Activated naive CD8-positive, alpha-beta T cell treated with anti-CD3 and anti-CD28 coated beads for 36 hours (primary cell): ENCODE measurements at places on chromosomes 1 and 21.
A peak's percentile ranks its signal among the peaks of the same experiment; 100 is the strongest.

DNA sequence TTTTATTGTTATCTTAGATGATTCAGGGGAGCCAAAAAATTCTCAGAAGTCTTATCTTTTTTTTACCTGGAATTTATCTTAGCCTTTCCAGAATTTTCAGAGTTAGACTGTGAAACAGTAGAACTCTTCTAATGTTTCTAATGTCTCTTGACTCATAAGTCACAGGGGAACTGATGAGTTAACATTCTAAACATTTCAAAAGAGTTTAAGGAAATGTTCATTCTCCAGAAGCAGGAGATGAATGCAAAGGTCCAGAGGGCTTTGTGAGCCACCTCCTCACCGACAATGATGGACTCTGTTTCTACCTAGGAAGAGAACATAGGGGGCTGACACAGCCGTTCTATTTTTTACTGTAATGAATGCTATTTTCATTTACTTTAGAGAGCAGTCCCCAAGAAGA, 157.5 kb downstream of the BRINP2 start:
- no peak for DNase-seq

GRCh38 chr1:172605641-172606040, 53.3 kb upstream of the FASLG start:
- no peak for DNase-seq

- no peak for DNase-seq
Observed at GRCh38 chr1:68339505-68339904, 107.2 kb upstream of the WLS start.

DNA sequence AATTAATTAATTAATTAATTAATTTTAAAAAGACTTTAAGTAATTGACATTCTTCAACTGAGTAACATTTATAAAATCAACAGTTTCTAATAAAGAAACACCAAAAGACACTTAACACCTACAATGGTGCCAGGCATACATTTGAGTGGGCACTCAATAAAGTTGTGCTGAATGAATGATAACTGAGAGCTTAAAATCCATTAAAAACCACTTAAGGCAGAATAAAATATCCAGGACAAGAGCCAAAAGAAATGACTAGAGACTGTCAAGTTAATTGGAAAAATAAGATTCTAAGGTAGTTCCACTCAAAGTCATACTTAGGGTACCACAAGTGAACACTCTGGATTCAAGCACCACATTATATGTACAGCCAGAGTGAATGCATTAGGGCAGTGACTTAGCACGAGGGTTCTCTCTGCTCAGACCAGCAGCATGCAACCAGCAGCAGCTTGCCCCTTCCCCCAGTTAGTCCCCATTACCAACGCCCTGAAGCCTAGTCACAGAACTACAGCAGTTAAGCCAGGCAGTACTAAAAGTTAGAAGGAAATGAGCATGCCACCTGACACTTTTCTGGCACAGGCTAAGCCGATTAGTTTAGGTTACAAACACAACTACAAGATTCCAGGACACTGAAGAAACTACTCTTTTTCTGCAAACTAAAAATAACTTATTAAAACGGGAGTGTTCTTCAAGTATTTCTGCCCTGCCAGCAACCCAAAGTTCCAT, 46.5 kb downstream of the LUZP1 start:
- DNase-seq, result no peak

DNA sequence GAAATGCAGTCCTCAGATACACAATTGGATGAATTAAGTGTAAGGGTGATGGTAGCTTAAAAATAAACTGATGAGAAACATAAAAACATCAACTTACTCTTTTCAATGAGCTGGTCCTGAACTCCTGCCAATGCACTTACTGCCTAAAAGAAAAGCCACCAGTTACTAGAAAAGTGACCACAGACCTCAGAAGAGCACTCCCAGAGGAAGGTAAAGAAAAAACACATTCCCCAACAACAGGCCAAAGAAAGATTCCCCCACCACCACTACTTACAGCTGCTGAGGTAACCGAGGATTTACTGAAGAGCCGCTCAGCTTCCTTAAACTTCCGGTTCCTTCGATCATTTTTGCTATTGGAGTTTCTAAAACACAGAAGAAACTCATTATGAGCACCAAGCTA, 5.4 kb downstream of the MEAF6 start:
- no peak for DNase-seq

DNA sequence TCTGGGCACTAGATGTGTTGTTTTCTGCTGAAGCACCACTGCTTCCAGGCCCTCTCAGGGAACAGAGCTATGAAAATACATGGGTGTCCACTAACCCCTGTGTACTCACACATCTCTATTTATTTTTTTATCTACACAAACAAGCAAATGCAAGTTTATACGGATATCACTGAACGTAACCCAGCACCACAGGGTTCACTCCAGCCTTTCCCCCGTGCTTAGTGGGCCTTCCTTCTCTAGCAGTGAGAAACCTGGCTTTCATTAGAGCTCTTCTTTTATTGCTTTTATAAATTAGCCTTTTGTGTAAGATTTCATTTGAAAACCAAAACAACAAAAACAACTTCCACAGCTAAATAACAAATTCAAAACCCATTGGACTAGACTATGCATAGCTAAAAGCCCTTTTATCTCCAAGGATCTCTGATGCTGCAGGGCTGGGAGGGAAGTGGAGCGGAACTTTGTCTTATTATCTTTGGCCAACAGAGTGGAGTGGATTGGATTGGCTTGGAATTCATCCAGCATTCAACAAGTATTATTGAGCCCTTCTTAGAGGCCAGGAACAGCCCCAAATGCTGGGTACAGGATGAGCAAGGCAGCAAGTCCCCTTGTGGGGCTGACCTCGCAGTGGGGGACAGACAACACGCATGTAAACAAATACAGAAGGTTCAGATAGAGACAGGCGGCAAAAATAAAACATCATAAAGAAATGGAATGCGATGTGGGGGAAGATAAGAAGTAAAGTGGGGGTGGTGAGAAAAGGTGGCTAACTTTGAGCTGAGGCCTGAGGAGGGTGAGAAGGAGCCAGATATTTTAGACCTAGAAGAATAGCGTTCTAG, 371.8 kb upstream of the POU3F1 start:
- no peak for DNase-seq

- no peak for DNase-seq
Observed at GRCh38 chr1:30089024-30089430, 634.4 kb downstream of the MATN1 start.

DNA sequence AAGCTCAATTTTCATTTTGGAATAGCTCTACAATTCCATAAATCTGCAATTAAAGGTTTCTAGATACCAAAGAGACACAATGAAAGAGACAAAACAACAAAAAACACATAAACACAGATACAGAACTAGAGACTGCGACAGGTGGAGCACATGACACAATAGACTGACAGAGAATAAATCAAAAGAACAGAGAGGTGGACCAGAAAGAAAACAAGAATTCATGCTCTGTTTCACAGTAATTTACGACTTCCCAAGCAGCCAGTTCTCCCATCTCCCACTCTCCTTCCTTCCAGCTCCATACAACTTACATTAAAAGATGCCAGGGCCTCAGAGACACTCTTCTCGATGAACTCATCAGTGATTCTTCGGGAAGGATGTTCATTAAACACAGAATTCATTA, 15.1 kb upstream of the RBM8A start:
- DNase-seq, result no peak

DNA sequence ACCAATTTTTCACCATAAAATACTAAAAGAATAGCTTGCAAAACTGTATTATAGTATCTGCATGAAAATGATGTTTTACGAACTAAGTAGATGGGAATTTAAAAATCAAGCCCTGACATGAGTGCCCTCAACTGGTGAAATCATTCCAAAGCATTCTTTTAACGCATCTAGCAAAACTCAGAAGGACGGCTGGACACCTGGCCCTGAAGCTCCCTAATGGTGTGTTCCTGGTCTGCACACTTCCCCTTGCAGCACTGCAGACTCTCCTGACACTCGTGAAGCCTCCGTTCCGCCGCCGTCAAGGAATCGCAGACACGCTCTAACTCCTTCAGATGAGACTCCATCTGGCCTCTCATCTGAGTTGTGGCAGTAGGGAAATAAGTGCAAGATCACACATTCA, 39.9 kb downstream of the ODF2L start:
- no peak for DNase-seq

- no peak for DNase-seq
Observed at GRCh38 chr1:102071451-102071850, 74.7 kb upstream of the OLFM3 start.

- peak; percentile 20 for DNase-seq
Observed at GRCh38 chr1:52032785-52033131, 852 bp downstream of the KTI12 start.

DNA sequence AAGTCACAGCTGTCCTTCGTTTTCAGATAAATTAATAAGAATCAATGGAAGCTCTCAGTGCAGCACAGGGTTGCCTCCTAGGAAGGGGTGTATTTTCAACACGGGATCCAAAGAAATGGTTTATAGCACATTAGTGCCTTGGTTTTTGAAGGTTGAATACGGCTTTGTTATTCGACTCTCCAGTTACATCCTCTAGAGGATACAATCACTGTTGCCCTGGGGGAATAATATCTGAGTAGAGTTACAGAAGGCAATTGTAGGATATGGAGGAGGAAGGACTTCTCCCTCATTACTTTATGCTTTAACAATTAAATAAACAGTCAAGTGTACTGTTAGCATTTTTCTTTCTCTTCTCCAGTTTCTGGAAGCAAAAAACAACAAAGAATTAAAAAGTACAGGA, 14.3 kb upstream of the ZNF326 start:
- no peak for DNase-seq

DNA sequence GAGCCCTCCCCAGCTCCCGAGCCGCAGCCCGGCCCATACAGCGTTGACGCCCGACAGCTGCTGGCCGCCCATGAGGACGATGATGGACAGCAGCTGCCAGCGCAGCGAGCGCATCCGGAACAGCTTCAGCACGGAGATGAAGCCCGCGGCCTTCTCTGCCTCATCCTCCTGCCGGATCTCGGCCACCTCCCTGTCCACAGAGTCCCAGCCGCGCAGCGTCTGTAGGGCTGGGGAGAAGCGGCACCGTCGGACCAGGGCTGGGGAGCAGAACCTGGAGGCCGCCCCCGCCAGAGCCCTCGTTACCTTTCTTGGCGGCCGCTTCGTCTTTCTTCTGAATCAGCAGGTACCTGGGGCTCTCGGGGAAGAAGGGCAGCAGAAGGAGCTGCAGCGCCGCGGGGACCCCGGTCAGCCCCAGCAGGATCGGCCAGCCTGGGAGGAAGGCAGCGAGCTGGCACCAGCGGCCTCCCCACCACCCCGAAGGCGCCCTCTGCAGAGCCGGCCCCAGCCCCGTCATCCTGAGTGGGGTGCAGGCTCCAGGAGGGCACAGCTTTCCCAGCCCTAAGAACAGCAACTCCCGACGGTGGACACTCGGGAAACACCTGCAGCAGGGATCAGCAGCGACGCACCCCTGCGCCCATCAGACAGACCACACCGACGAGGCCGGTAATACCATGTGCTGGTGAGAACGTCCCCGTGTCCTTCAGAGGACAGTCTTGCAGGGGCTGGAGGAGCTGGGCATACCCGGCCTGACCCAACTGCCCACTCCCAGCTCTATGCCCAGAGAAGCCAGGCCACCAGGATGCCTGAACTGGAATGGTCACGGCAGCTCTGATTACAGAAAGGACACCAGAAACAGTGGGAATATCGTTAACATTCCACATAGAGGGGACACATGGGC, 13.8 kb upstream of the SLC2A7 start:
- no peak for DNase-seq

DNA sequence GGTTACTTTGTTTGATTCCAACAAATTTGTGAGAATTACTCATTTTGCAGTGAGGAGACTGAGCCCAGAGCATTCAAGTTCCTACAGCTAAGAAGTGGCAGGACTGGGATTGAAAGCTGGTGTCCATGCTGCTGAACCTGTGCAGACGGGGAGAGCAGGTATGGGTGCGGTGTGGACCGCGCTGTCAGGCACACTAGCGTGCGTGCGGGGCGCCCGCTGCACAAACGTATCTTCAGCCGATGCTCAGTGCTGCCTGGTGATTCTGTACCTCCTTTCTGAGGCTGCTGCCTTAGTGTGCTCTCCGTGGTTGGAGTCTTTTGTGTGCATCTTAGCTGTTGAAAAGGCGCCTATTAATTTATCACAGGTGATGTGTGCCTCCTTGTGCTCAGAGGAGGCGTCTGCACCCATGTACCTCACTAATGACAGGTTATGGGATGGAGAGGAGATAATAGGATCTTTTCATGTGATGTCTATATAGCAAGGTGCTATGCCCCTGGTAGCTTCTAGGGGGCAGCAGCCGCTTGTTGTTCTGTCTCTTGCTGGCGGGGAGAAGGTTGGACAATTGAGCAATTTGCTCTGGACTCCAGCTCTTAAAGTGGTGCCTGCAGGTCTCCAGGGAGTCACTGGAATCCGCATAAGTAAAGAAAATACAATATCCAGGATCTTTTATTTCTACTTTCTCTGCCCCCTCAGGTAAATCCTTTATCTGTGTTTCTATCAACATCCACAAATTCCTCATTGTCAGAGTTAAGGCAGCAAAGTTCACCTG, 32.5 kb downstream of the PEX14 start:
- peak; percentile 35 for DNase-seq

DNA sequence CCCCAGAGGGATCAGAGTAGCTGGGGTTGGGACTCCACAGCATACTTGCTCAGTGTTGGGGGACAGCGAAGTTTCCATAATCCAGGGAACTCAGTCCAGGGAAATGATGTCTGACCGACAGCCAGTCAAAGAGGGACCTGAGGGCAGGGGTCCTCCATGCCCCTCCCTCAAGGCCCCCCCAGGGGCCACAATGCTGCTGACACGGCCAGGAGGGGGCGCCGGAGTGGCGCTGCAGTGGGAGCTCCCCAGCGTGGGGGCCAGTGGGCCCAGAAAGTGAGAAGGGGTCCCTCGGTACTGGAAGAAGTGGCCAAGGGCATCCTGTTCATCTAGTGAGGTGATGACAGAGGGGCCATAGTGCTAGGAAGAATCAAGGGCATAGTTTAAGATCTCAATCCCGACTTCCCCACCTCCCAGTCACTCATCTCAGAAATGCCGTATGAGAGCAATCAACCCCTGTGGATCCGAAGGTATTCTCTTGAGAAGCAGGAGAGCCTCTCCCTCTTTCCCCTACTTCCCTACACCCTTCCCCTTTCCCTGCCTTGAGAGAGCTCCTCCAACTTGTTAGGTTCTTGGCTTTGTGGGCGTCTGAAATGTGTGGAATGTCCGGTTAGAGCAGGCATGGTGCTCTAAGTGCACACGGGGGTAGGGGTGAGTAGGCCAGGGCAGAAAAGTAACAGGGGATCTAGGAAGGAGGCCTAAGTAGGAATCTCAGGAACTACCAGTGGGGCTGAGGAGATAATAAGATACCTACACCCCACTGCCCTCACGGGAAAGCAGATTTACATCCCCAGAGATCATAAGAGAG, 4.1 kb downstream of the NUDT17 start:
- no peak for DNase-seq

- DNase-seq, result no peak
Observed at GRCh38 chr21:42012344-42012743, 2.2 kb upstream of the ZBTB21 start.

- no peak for DNase-seq
Observed at GRCh38 chr21:40481764-40482163, 365.2 kb downstream of the DSCAM start.

- DNase-seq, result no peak
Observed at GRCh38 chr1:193103759-193104501, 1.3 kb downstream of the GLRX2 start.
